ENCODE measurements at places on chromosomes 13 and 19. TPM values are rescaled to one million over a fixed set of nuclear protein-coding genes. Genes with fewer than 3 reads are reported as not detected.

Gene FPR3
- not detected for total RNA-seq

GRCh38 chr13:109756778-109757177 lies 29.6 kb downstream of the IRS2 start:
- no peak overlapping the region for H3K27ac ChIP-seq
- H3K4me3 ChIP-seq: no peak overlapping the region
- H3K4me1 ChIP-seq: no peaks in the 10 kb centered on the region
- H3K36me3 ChIP-seq: no peaks in the 10 kb centered on the region

DNA sequence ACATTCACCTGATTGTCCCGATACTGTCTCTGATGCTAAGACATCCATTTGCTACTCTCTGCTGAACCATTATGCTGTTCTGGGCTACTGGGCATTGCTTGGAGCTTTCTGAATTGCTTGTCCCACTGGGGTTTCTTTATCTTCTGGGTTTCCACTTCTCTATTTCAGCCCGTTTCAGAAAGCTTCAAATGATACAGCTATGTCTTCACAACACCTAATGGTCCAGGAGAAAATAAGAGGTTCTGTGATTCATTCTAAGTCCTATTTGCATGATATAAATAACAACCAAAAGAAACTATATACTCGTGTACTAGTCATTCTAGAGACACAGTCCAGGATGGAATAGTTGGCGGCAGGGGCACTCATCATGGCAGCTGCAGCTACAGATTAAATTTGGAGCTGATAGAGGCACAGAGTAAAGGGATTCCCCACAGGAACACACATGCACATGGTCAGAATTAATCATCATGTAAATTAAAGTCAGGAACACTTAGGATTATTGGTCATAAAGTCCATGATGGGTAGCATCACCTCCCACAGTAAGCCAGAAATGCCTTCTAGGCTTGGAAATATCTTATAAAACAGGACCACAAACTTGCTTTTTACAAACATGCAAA lies 33.3 kb upstream of the SCEL start:
- DNase-seq: no peak
- H3K4me1 ChIP-seq: peaks cover 3% of the 10 kb centered on the region
- H3K36me3 ChIP-seq: no peaks in the 10 kb centered on the region
- no peak overlapping the region for H3K27ac ChIP-seq
- peaks cover 15% of the 10 kb centered on the region for H3K27me3 ChIP-seq

DNA sequence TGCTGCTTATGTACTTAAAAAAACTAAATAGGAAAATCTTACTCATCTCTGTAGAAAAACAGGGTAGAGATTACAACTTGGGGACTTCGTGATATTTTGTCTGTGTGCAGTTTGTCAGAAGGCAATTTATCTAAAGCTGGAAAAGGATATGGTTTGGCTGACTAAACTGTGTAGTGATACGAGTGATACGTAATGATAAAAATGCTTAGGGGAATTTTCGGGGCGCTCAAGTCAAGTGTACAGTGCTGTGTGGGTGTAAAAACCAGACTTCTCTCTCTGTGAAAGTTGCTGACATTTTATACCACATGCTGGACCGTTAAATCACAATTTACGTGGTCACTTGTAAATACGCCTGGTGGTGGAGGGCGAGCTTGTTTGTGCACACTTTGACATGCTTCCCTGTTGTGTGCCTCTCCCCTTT lies 221.7 kb downstream of the KCNRG start:
- peaks cover 3% of the 10 kb centered on the region for H3K4me1 ChIP-seq
- no peak for DNase-seq
- H3K27me3 ChIP-seq: no peaks in the 10 kb centered on the region
- H3K4me3 ChIP-seq: no peak overlapping the region
- no peak overlapping the region for H3K27ac ChIP-seq
- H3K36me3 ChIP-seq: no peaks in the 10 kb centered on the region

GRCh38 chr19:903266-903797 lies 9.7 kb downstream of the R3HDM4 start:
- no peaks in the 10 kb centered on the region for H3K27me3 ChIP-seq
- no peak overlapping the region for H3K27ac ChIP-seq
- H3K4me3 ChIP-seq: no peak overlapping the region
- DNase-seq: no peak
- H3K36me3 ChIP-seq: peaks cover 5% of the 10 kb centered on the region

- H3K4me3 ChIP-seq: no peak overlapping the region
- no peaks in the 10 kb centered on the region for H3K27me3 ChIP-seq
- peak; percentile 23 for DNase-seq
- no peak overlapping the region for H3K27ac ChIP-seq
Observed at GRCh38 chr19:11881151-11881800, 6.3 kb upstream of the ZNF69 start.

DNA sequence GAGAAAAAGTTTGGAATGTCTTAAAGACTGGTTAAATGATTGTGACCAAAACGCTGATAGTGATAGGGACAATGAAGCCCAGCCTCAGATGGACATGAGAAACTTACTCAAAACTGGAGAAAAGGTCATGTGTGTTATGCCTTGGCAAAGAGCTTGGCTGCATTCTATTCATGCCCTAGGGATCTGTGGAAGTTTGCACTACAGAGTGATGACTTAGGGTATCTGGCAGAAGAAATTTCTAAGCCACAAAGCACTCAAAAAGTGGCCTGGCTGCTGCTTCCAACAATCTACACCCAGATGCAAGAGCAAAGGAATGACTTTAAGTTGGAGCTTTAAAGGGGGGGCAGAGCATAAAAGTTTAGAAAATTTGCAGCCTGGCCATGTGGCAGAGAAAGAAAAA lies 521.3 kb downstream of the UQCRFS1 start:
- no peaks in the 10 kb centered on the region for H3K36me3 ChIP-seq
- no peak overlapping the region for H3K27ac ChIP-seq
- DNase-seq: no peak
- H3K27me3 ChIP-seq: no peaks in the 10 kb centered on the region
- H3K4me1 ChIP-seq: no peaks in the 10 kb centered on the region
